Nephron progenitor cell (in vitro differentiated cells): ENCODE measurements at places on chromosomes 11 and 22.

GRCh38 chr11:62575156-62575555 is 1.5 kb upstream of the EEF1G start:
- no peak for DNase-seq

GRCh38 chr22:30362651-30363281 is 6.0 kb downstream of the CCDC157 start:
- no peak for DNase-seq

DNA sequence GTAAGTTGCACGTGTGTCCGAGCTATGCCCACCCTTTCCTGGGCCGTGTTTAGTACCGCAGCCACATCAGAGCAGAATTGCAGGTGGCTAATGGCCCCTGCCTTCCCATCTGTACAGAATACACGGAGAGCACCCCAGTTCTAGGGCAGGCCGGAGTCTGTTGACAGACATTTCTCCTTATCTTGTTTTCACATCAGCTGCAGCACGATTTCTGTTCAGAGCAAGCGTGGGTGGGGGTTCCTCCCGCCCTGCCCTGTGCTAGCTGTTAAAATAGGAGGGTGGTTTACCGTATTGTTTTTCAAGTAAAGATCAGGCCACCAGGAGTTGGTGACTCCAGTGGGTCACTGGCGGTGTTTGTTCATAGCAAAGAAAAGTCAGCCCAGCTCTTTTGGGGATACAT is 41.1 kb downstream of the UBASH3B start:
- DNase-seq = no peak

DNA sequence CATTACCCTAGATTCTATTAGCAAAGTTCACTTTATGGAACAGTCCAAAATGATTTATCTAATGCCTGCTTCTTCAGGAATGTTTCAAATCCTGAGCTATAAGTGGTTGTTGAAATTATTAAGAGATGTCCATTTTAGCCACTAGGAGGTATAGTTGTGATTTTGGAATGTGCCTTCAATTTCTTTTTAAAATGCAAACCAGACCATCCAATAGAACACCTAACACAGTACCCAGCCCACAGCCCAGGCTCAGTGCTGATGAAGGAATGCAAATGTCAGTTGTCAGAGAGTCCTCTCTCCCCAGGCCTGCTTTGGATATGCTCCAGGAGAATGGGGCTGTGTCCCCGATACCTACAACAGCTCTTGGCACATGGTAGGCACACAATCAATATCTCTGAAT is 85.8 kb upstream of the E2F8 start:
- no peak for DNase-seq

- DNase-seq = no peak
Measured at GRCh38 chr11:60764879-60765278, 8.2 kb downstream of the MS4A15 start.

DNA sequence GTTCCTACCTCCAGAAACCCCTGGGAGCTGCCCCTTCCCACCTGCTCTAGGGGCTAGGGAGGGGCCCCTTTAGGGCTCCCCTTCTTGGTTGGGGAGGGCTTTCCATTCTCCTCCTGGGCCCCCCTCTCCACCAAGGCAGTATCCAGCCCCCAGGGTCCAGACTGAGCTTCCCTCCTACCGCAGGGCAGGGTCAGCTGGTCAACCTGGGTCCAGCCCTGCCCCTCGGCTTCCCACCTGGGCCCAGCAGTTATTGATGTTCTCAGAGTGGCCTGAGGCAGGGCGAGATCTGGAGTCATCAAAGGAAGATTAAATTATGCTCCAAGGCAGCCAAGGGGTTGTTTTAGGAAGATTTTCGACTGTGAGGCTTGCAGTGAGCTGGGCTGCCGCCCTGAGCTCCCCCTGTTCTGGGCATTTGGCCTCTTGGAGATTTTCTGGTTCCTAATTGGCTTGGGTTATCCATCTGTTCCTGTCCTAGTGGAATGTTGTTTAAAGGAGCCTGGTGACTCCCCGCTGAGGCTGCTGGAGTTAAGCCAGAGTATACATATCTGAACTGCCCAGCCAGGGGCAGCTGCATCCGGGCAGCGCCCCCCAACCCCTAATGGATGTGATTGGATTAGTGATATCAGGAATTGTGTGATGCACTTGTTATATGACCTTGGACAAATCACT is 1.8 kb upstream of the SLC22A8 start:
- DNase-seq = no peak

DNA sequence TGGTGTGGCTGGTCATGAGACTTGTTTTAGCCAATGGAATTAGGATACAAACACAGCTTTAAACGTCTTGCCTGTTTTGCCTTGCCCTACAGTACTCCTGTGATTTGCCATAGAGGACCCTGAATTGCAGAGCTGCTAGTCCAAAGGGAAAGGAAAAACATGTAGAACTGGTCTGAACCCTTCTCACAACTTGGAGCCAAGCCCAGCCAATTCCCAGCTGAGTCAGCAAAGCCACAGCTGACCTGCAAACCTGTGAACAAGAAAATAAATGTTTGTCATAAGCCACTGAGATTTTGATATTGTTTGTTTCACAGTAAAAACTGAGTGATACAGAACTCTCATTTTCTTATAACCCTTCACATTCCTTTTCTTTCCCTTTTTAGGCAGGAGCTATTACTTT is 360.5 kb upstream of the API5 start:
- DNase-seq = no peak

GRCh38 chr11:43756575-43756974 is 76.0 kb downstream of the HSD17B12 start:
- no peak for DNase-seq

GRCh38 chr22:27673839-27674238 is 127.7 kb downstream of the MN1 start:
- DNase-seq = peak; percentile 51

GRCh38 chr22:20064140-20064480 is 15.9 kb upstream of the DGCR8 start:
- no peak for DNase-seq

DNA sequence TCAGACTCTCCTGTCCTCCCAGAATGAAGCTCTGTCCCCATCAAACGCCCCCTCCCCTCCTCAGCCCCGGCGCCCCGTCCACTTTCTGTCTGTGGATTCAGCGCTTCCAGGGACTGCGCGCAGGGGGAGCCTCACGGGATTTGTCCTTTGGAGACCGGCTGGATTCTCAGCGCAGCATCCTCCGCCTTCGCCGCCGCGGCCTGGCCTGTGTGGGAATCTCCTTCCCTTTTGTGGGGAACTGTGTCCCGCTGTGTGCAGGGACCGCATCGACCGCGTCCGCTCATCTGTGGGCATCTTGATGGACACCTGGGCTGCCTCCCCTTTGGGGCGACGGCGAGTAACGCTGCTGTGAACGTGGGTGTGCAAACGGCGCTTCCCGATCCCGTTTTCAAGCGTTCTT is 1.1 kb upstream of the SCT start:
- no peak for DNase-seq

DNA sequence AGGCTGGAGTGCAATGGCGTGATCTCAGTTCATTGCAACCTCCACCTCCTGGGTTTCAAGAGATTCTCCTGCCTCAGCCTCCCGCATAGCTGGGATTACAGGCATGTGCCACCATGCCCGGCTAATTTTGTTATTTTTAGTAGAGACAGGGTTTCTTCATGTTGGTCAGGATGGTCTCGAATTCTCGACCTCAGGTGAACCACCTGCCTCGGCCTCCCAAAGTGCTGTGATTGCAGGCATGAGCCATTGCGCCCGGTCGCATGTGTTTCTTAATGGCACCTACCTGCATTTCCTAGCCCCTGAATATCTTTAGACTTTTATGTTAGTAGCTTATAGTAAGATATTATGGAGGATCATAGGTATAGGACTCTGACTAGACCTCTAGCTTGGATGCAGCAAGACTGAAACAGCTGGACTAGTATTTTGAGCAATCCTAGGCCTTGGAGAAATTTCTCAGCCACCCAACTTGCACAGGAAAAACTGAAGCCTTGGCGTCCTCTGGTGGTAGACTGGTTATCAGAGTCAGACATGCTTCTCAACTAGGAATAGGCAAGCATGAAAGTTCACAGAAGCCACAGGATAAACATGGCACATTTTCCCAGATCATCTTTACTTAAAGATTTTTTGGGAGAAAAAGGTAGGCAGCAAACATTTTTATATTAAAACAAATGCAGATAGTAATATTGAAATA is 22.7 kb upstream of the C1QTNF4 start:
- peak; percentile 39 for DNase-seq

- DNase-seq = no peak
Measured at GRCh38 chr11:65429724-65430405, 7.3 kb downstream of the NEAT1 start.

- no peak for DNase-seq
Measured at GRCh38 chr11:6962673-6963072, 36.4 kb downstream of the ZNF215 start.

DNA sequence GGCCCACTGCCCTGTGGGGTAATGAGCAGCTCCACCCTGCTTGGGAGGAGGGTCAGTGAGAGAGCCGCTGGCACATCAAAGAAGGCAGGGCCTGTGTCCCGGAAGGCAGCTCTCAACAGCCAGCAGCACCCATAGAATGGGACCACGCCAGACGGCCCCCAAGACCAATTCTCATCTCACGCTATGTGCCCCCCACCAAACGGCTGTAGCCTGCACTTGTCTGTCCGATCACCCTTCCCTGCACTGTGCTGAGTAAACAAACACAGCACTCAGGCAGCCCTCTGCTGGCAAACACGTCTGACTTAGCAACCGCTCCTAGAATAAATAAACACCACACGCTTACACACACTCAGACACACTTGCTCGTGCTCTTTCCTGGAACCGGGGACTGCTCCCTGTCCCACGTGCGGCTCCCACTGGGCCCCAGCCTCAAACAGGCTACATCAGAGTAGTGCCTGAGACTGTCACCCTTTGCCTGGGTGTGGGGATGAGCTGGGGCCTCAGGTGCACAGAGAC is 53.2 kb upstream of the CDON start:
- peak; percentile 38 for DNase-seq

- no peak for DNase-seq
Measured at GRCh38 chr11:26896719-26897118, 97.2 kb upstream of the FIBIN start.

DNA sequence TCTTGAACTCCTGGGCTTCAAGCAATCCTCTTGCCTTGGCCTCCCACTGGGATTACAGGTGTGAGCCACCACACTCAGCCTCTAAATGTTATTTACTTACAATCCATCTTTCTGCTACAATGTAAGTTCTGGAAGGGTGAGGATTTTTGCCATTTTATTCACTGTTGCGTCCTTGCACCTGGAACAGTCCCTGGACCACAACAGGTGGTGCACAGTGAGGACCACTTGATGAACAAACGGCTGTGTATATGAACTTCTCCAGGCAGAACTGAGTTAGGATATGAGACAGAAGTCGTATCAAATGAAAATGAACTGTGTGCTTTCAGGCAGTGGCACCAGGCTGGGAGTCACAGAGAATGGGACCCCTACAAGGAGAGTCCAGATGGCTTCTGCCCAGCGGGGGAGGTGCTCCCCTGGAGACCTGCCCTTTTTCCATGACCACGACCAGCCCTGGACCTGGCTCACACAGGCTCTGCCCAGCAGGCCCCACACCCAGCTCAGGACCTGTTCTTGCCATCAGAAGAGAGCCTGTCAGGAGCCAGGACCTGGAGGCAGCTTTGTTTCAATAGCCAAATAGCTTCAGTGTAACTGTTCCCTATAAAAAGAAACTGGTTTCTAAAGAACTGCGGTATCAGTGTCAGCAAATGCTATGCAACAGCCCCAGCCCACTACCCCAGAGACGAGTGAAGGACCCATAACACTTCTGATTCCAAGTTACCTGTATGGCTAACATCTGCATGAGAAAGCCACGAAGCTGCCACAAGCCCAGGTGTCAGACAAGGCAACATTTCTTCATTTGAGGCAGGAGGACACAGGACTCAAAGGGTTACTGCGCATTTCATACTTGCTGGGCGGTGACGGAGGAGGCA is 104.9 kb downstream of the MICAL3 start:
- no peak for DNase-seq

GRCh38 chr11:110305169-110306018 is 9.0 kb upstream of the RDX start:
- DNase-seq = no peak
